Left ventricle myocardium inferior (tissue), 1 donor: ENCODE measurements at places on chromosomes 7 and 10. TPM values are rescaled to one million over a fixed set of nuclear protein-coding genes. Genes with fewer than 3 reads are reported as not detected.

CCDC136 gene
- 8.2 TPM for total RNA-seq

DNA sequence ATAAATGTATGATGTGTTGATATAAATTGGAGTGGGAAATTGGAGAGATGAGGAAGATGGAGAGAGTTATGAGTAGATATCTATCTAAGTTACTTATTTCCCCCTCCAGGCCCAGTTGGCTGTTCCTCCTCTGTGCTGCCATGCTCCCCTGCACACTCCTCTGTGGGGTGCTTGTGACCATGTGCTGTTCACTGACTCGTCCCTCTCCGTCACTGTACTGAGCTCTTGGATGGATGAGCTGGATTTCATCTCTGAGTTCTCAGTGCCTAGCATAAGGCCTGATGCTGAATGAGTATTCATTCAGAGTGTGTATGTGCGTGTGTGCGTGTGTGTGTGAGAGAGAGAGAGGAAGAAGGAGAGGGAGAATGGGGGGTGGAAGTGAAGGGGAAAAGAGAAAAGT, 14.5 kb downstream of the OR9A2 start:
- DNase-seq, result no peak
- H3K36me3 ChIP-seq, result no peaks in the 10 kb centered on the region
- H3K27me3 ChIP-seq, result no peaks in the 10 kb centered on the region
- H3K27ac ChIP-seq, result no peak overlapping the region

- H3K4me1 ChIP-seq, result no peaks in the 10 kb centered on the region
- no peaks in the 10 kb centered on the region for H3K36me3 ChIP-seq
- H3K27ac ChIP-seq, result no peak overlapping the region
- no peak overlapping the region for H3K4me3 ChIP-seq
- H3K27me3 ChIP-seq, result peaks cover 10% of the 10 kb centered on the region
- no peak for DNase-seq
Measured at GRCh38 chr10:60003651-60004523, 97.5 kb upstream of the CCDC6 start.

GRCh38 chr10:74862625-74863024, 36.2 kb downstream of the KAT6B start:
- H3K27me3 ChIP-seq, result no peaks in the 10 kb centered on the region
- no peak for DNase-seq
- no peak overlapping the region for H3K27ac ChIP-seq
- H3K36me3 ChIP-seq, result no peaks in the 10 kb centered on the region

DNA sequence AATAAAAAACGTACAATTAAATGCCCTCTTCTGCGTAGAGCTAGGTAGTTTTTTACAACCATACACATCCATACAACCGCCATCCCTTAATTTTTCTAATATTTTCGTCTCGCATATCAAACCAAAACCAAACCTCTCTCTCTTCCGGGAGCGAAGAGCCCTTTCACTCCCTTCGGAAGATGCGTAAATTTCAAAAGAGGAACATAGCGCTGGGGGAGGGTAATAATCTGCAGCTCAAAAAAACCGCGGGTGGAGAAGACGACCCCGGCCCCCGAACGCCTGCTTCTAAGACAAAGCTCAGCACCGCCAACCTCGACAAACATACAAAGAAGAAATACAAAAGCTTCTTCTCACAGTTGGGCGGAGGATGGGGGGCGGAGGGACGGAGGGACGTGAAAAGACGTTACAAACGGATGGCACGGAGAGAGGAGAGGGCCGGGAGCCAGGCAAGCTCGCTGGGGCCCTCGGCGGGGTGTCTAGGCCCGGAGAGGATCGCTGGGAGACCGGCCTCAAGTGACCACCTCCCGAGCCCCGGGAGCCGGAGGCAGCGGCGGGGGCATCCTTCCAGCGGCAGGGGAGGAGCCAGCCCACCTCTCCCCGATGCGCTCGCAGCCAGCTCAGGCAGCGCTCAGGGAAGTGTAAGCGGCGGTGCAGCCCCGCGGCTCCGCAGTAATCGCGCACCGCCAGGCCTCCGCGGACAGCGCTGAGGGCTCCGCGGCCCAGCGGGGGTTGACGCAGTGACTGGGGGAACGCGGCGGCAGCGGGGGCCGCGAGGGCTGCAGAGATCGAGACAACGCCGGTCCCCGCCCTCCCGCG, 851 bp downstream of the MKRN1 start:
- no peaks in the 10 kb centered on the region for H3K27me3 ChIP-seq
- peak; percentile 27 for DNase-seq
- H3K4me3 ChIP-seq, result peak overlapping the region; percentile 97
- H3K27ac ChIP-seq, result peak overlapping the region; percentile 93
- peaks cover 47% of the 10 kb centered on the region for H3K4me1 ChIP-seq

GRCh38 chr7:45889367-45890067, 1.2 kb downstream of the IGFBP1 start:
- peaks cover 77% of the 10 kb centered on the region for H3K27me3 ChIP-seq
- no peak overlapping the region for H3K4me3 ChIP-seq
- peaks cover 10% of the 10 kb centered on the region for H3K4me1 ChIP-seq
- H3K36me3 ChIP-seq, result no peaks in the 10 kb centered on the region

DNA sequence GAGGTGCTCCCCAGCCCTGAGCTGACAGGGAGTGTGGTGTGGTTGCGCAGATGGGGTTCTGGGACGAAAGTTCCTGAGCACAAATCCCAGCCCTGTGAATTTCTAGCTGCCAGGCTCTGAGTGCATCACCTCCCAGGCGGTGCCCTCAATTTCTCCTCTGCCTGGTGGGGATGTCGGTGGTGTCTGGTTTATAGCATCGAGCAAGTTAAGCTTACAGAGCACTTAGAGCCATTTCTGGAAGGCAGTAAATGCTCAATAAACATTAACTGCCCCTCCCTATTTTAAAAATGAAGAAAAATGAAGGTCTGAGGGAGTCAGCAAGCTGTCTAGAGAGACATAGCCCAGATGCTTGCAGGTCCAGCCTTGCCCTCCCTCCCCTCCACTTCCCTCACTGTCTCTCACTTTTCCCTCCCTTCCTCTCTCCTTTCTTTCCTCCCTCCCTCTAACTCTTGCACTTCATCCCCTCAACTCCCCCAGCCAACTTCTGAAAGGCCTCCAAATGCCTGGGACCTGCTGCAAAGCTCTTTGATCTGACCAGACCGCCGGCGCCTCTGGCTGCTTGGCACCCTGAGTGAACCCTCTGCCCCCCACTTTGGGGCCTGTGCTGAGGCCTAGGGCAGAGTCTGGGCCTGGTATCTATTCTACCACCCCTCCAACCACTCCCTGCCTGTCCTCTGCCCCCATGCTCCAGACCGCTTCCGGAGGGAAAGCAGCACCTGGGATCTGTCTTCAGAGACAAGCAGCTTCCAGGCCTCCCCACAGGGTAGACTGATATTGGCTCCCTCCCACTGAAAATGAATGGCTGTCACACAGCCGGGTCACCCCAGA, 438.3 kb downstream of the RPS24 start:
- H3K27me3 ChIP-seq, result peaks cover 14% of the 10 kb centered on the region
- H3K27ac ChIP-seq, result no peak overlapping the region
- H3K4me1 ChIP-seq, result no peaks in the 10 kb centered on the region

GRCh38 chr10:77898323-77899079, 28.1 kb downstream of the DLG5 start:
- no peaks in the 10 kb centered on the region for H3K27me3 ChIP-seq
- DNase-seq, result no peak
- H3K36me3 ChIP-seq, result no peaks in the 10 kb centered on the region

GRCh38 chr7:90886416-90886815, 290.3 kb downstream of the CDK14 start:
- DNase-seq, result no peak
- no peak overlapping the region for H3K27ac ChIP-seq
- H3K4me3 ChIP-seq, result no peak overlapping the region
- H3K27me3 ChIP-seq, result no peaks in the 10 kb centered on the region
- no peaks in the 10 kb centered on the region for H3K36me3 ChIP-seq

- H3K4me3 ChIP-seq, result no peak overlapping the region
- no peak overlapping the region for H3K27ac ChIP-seq
- H3K36me3 ChIP-seq, result no peaks in the 10 kb centered on the region
Measured at GRCh38 chr10:45257600-45257999, 57.8 kb downstream of the OR13A1 start.

DNA sequence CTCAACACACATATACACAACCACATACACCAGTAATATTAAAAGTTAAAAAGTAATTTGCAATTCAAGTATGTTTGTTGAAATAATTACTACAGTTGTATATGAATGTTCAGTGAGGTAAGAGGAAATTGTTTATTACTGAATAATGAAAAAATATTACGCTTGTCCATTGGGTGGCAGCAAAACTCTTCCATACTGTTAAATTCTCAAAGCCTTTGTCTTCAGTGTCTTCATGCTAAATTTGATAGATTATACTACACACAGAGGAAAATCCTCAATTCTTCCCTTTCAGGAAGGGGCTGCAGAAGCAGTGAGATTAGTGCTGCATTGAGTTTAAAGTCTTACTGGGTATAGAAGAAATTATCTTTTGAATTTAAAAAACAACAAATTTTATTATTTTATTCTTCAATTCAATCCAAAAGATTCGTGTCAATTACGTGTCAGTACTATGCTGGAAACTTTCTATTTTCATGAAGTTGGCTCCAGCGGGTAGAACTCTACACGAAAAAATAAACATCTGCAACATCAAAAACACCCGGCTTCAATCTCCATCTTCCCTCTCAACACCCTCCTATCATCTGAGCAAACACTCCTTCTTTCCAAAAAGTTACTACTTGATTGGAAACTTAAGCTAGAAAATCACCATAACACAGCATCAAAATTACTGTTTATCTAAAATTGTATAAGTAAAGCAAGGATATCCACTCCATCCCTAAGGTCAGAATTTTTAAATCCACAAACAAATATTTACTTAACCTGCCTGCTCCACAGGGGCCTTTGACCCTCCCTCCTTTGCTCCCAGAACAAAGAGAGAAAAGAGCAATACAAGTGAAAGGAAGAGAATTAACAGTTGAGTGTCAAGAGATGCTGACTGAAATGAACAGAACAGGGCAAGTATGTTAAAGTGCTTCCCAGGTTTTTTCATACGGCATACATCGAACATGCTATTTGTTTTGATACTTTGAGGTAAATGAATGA, 37.0 kb upstream of the TES start:
- DNase-seq, result no peak
- no peaks in the 10 kb centered on the region for H3K4me1 ChIP-seq
- H3K36me3 ChIP-seq, result no peaks in the 10 kb centered on the region
- no peak overlapping the region for H3K4me3 ChIP-seq
- no peaks in the 10 kb centered on the region for H3K27me3 ChIP-seq
- H3K27ac ChIP-seq, result no peak overlapping the region
